ENCODE measurements at places on chromosomes 16 and 17. TPM values are rescaled to one million over a fixed set of nuclear protein-coding genes. Genes with fewer than 3 reads are reported as not detected.

The SLC12A3 gene
- not detected for total RNA-seq

The KRT14 gene
- not detected for total RNA-seq

The ACAP1 gene
- total RNA-seq, result 531 TPM

The NOS2 gene
- total RNA-seq, result 0.09 TPM

The KRTAP4-1 gene
- total RNA-seq, result not detected

The CCL13 gene
- total RNA-seq, result not detected

The CFAP20 gene
- total RNA-seq, result 27.4 TPM

The KRTAP2-1 gene
- total RNA-seq, result not detected

The SP6 gene
- total RNA-seq, result 0.15 TPM

The DNAH9 gene
- not detected for total RNA-seq

The MEOX1 gene
- total RNA-seq, result 4.9 TPM

The TOX3 gene
- total RNA-seq, result not detected

The CHD9NB gene
- not detected for total RNA-seq

The DNAI2 gene
- 1.5 TPM for total RNA-seq

The RGS11 gene
- not detected for total RNA-seq

The BCL6B gene
- not detected for total RNA-seq

The FOXJ1 gene
- total RNA-seq, result 0.99 TPM

The PPP1R27 gene
- total RNA-seq, result not detected

The TPSG1 gene
- total RNA-seq, result not detected

The TMEM132E gene
- total RNA-seq, result 0.30 TPM

The ENPP7 gene
- not detected for total RNA-seq

The LPCAT2 gene
- total RNA-seq, result 0.67 TPM

The P2RX5 gene
- 29.9 TPM for total RNA-seq

The RNU2-1 gene
- 4,491 TPM for total RNA-seq

The HEATR9 gene
- total RNA-seq, result 1.9 TPM

The CDIPT gene
- total RNA-seq, result 87.0 TPM

The PDE6G gene
- 2.0 TPM for total RNA-seq

The CA4 gene
- not detected for total RNA-seq

The SMIM5 gene
- 0.82 TPM for total RNA-seq

The CIITA gene
- 12.5 TPM for total RNA-seq

The SPECC1 gene
- 5.9 TPM for total RNA-seq

The USH1G gene
- not detected for total RNA-seq

The ESRP2 gene
- not detected for total RNA-seq

The TAC4 gene
- total RNA-seq, result not detected

The CCL4 gene
- 19.8 TPM for total RNA-seq

The KCNG4 gene
- not detected for total RNA-seq

The HID1 gene
- 14.5 TPM for total RNA-seq

The GNPTG gene
- 45.6 TPM for total RNA-seq

The HS3ST3B1 gene
- total RNA-seq, result 13.9 TPM

The INPP5K gene
- total RNA-seq, result 97.0 TPM

The HOXB7 gene
- total RNA-seq, result not detected

Measured in T-cell (primary cell).